ENCODE measurements at places on chromosomes 7 and 10. TPM values are rescaled to one million over a fixed set of nuclear protein-coding genes. Genes with fewer than 3 reads are reported as not detected.

- no peak for DNase-seq
- no peaks in the 10 kb centered on the region for H3K36me3 ChIP-seq
- no peak overlapping the region for H3K4me3 ChIP-seq
- H3K4me1 ChIP-seq, result no peaks in the 10 kb centered on the region
Measured at GRCh38 chr10:106183041-106183440, 981.5 kb downstream of the SORCS1 start.

- no peak overlapping the region for H3K27ac ChIP-seq
- H3K27me3 ChIP-seq, result no peaks in the 10 kb centered on the region
- no peak overlapping the region for H3K4me3 ChIP-seq
- H3K4me1 ChIP-seq, result peaks cover 2% of the 10 kb centered on the region
- DNase-seq, result no peak
Measured at GRCh38 chr10:70799124-70799523, 13.9 kb upstream of the TBATA start.

MMD2 gene
- not detected for total RNA-seq

RPEL1 gene
- not detected for total RNA-seq

PNLIPRP1 gene
- total RNA-seq, result not detected

ASZ1 gene
- not detected for total RNA-seq
